ENCODE measurements at places on chromosomes 3 and 15. TPM values are rescaled to one million over a fixed set of nuclear protein-coding genes. Genes with fewer than 3 reads are reported as not detected.

LRRIQ4 gene
- total RNA-seq: not detected

DNA sequence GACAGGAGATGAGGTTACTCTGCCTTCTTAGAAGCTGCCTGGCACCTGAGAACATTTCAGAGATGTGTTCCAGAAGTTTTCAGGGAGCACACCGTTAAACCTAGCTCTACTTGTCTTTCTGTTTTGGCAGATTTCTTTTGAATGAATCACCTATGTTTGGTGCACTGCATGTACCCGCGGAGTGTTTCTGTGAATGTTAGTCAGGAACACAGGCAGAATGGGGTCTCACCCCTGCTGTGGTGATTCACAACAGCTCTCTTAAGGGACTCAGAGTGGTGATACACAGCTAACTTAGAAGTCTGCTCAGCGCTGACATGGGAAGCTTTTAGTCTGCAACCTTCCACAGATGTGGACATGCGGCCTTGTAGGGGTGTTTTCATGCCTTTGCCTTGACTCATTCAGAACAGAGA lies 24.0 kb downstream of the TSEN2 start:
- DNase-seq: peak; percentile 86

- no peak for DNase-seq
Observed at GRCh38 chr15:67406257-67406861, 114.6 kb upstream of the C15orf61 start.

DNA sequence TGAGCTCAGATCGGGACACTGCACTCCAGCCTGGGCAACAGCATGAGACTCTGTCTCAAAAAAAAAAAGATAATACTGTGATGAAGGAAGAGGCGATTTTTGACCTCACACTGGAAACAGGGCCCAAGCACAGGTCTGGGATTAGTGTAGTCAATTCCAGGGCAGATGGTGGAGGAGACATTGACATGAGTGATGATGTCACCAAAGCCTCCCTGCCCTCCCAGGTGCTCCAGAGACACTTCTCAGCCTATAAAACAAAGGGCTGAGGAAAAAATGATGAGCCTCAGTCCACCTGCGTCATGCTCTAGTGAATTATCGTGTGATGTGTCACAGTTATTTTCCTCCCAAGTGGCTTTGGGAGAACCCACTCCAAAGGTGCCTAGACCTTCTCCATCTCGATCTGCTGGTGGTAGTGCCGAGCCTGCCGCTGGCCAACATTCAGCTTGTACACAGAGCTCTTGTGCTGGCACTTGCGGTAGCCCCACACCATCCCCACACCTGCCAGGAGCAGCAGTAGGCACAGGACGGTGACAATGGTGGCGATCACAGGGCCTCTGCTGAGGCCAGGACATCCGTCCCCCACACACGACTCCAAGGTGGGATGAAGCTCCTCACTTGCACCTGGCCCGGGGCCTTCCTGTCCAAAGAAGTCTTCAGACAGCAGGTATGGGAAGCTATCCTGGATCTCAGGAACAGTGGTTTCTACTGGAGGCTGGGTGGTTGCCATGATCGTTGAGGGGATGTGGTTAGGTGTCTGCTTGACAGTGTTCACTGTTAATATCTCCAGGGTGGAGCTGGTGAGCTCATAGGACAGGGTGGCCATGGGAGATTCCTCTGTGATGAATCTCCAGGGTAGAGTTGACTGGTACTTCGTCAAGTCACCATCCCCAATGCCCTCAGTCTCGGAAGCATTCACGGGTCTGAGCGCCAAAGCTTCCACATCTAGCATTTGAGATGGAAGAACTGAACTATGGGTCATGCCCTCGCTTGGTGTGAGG lies 38.8 kb downstream of the CRTAP start:
- DNase-seq: no peak

- peak; percentile 38 for DNase-seq
Observed at GRCh38 chr15:56038015-56038414, 44.6 kb upstream of the NEDD4 start.

- DNase-seq: peak; percentile 43
Observed at GRCh38 chr3:131216801-131217200, 164.8 kb upstream of the NUDT16 start.

- no peak for DNase-seq
Observed at GRCh38 chr3:49787182-49787464, 781 bp upstream of the IP6K1 start.

- DNase-seq: peak; percentile 43
Observed at GRCh38 chr15:40549894-40550293, 14.9 kb downstream of the CCDC32 start.

GRCh38 chr3:13299531-13300155 lies 120.5 kb downstream of the NUP210 start:
- no peak for DNase-seq

DNA sequence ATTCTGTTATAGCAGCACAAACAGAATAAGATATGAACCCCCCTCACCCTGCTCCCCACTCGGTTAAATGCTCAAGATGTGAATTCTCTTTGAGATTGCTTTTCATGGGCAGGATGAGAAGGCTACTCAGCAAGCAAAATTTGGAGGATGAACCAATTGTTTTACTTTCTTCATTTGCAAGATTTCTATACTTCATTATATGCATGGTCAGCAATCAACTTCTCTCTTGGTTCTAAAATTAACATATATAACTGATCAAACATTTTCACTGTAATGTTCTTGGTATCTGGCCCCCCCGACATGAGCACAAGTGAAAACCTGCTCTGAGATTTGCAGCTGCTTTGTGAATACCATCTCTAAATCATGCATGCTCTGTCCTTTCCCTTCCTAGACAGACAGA lies 556.1 kb upstream of the MDFIC2 start:
- no peak for DNase-seq

- DNase-seq: no peak
Observed at GRCh38 chr3:55205990-55206389, 278.1 kb upstream of the LRTM1 start.

DNA sequence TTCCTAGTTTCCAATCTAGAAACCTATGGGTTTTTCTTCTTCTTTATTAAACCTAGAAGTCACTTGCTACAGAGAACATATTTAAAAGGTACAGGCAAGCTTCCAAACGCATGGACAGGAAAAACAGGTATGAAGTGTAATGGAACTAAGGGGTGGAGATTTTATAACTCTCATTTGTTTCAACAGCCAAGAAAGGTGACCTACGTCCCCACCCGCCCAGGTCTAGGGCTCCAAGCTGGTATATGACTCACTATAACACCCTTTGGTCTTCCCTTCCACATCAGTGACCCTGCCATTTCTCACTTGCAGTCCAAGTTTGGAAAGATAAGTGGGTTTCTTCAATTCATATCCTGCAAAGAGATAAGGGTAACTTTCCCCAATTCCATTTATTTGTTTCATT lies 6.0 kb upstream of the LIPH start:
- DNase-seq: no peak

GRCh38 chr15:41809526-41810220 lies 18.2 kb upstream of the JMJD7 start:
- no peak for DNase-seq

- DNase-seq: peak; percentile 35
Observed at GRCh38 chr3:154095832-154096421, 25.3 kb upstream of the ARHGEF26 start.

DNA sequence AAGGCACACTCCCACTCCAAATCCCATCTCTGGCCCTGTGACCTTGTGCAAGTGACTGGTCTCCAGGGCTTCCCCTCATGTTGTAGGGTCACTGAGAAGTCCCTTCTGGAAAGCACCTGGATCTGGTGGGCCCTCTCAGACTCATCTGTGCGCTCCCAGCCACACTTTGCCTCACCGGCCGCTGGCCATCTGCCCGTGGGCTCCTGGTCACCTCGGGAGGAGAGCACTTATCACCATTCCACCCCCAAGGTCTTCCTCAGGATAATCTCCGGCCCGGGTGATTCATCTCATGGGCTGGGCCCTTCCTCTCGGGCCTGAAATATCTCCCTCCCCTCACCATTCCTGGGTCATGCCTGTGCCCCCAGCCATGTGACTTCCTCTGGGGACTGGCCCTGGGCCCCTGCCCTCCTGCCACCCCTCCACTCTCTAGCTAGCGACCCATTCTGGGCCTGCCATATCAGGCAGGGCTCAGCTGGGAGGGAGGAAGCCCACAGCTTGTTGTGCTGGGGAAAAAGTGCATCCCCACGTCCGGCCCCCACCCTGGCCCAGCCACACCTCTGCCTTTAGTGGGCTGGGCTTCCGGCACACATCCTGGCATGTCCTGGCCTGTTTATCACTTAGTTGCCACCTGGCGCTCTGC lies 10.6 kb upstream of the WNT7A start:
- no peak for DNase-seq

GRCh38 chr3:112321867-112322652 lies 10.9 kb upstream of the CD200 start:
- no peak for DNase-seq

MUSTN1 gene
- 0.20 TPM for total RNA-seq

- peak; percentile 17 for DNase-seq
Observed at GRCh38 chr15:68843425-68844311, 23.0 kb upstream of the ANP32A start.

- DNase-seq: no peak
Observed at GRCh38 chr3:118001380-118001779, 1033.3 kb downstream of the IGSF11 start.

GRCh38 chr3:127730666-127731295 lies 58.0 kb downstream of the ABTB1 start:
- no peak for DNase-seq

DNA sequence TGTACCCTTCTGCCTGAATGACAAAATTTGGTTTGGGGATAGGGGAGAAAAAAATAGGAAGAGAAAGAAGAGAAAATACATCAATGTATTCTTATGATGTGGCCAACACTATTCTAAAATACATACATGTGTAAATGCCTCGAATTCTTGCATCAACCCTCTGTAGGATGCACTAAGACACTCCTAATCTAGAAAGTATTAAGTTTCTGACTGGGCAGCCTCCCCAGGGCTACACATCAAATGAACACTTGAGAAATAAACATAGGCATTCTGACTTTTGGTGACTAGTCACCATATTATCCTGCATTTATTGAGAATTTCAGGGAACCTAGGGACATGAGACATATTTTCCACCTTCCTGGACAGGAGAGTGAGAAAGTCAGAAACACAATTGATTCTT lies 109.2 kb downstream of the CPNE4 start:
- no peak for DNase-seq

DNA sequence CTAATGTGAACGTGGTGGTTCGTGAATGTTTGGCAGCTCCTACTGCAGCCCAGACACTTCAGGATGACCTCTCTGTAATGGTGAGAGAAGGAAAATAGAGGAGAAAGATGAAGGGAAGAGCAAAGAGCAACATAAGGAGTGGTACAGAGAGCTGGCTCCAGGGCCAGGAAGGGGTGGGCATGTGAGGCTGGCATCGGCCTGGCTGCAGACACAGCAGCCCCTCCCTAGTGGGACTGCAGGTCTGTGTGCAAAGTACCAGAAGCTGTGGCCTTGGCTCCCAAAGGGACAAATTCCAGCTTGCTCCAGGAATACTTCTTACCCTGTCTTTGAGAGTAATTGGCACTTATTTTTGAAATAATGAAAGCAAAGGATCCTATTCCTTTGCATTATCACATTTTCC lies 10.0 kb downstream of the FSTL1 start:
- DNase-seq: no peak

GRCh38 chr3:112813016-112813415 lies 33.6 kb downstream of the CD200R1L start:
- DNase-seq: no peak

GRCh38 chr3:197942956-197943556 lies 6.9 kb upstream of the RPL35A start:
- peak; percentile 74 for DNase-seq

GRCh38 chr3:103440539-103441203 lies 1005.9 kb downstream of the ZPLD1 start:
- DNase-seq: no peak

- no peak for DNase-seq
Observed at GRCh38 chr3:119013951-119014350, 20.7 kb downstream of the IGSF11 start.

GNAT1 gene
- not detected for total RNA-seq

FBXW12 gene
- not detected for total RNA-seq

CX3CR1 gene
- total RNA-seq: not detected

GRCh38 chr3:18288243-18288642 lies 136.9 kb downstream of the SATB1 start:
- no peak for DNase-seq

IL17RD gene
- 0.20 TPM for total RNA-seq

C2CD4A gene
- 0.87 TPM for total RNA-seq

SLC7A14 gene
- total RNA-seq: under 0.01 TPM

Data from lung microvascular endothelial cell (primary cell).